ENCODE measurements at places on chromosomes 4 and X.

- DNase-seq = no peak
These were observed 8.8 kb upstream of the DGAT2L6 start for GRCh38 chrX:70168238-70169188.

DNA sequence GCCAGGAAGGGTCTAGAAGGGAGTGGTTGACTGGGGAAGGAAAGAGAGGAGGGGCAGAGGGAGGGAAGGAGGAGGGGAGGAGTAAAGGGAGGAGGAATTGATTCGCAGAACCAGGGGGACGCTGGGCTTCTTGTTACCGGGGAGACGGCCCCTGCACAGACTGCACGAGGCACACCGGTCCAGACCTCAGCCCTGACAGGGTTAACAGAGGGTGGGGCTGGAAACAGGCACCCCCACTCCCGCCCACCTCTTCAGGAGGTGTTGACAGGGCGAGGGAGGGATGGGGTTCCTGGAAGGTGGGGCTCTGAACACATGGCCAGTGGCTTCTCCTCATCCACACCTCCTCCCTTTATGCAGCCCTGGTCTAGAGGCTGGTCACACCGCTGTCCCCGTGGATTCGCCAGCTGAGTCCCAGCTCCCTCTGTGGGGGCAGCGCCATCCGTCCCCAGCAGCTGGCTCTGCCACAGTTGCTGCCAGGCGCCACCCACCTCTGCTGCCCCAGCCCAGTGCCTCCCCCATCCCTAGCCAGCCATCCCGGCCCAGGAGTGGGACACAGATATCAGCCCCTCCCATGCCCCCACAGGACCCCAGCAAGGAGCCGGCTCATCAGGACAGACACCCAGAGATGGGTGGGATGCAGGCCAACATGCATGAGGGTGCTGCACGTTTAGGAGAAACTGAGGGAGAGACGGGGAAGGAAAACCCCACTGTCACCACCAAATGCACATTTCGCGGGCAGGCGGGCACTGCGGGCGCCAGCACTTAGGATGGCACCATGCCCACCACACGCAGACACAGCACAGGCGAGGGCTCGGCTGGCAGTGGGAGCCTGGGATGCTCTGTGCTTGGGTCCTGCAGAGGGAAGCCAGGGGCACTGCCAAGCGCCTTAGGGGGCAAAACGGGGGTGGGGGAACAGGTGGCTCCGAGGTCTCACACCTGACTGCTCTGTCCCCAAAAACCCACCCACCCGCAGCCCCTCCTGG lies 87.6 kb downstream of the ABLIM2 start:
- no peak for DNase-seq

GRCh38 chr4:102783006-102783405 lies 22.2 kb upstream of the MANBA start:
- no peak for DNase-seq

DNA sequence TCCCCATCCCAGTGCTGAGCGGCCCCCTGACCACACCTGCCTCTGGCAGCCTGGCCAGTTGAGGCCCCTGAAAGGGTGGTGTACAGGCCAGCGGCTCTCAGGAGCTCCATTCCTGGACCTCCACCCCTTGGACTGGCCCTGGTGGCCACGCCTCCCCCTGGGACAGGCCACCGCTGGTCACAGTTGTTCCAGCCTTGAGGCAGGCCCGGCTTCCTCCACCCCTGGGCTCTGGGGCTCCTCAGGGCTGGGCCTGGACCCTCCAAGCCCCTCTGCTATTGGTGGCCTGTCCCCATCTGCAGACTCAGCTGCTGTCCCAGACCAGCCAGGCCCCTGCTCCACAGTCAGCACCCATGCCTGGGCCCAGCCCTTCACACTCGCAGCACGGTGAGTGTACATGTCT lies 93.2 kb upstream of the NKX1-1 start:
- no peak for DNase-seq

- no peak for DNase-seq
These were observed 897 bp downstream of the PNMA6F start for GRCh38 chrX:153320555-153321184.

GRCh38 chr4:86558797-86559196 lies 35.3 kb upstream of the PTPN13 start:
- DNase-seq = peak; percentile 9

GRCh38 chr4:92789741-92790140 lies 486.0 kb downstream of the GRID2 start:
- DNase-seq = no peak

GRCh38 chr4:157550028-157550427 lies 329.5 kb downstream of the GRIA2 start:
- no peak for DNase-seq

GRCh38 chr4:44983083-44983482 lies 256.7 kb upstream of the GNPDA2 start:
- DNase-seq = peak; percentile 21

- DNase-seq = no peak
These were observed 2.3 kb upstream of the SASH3 start for GRCh38 chrX:129777218-129778030.

DNA sequence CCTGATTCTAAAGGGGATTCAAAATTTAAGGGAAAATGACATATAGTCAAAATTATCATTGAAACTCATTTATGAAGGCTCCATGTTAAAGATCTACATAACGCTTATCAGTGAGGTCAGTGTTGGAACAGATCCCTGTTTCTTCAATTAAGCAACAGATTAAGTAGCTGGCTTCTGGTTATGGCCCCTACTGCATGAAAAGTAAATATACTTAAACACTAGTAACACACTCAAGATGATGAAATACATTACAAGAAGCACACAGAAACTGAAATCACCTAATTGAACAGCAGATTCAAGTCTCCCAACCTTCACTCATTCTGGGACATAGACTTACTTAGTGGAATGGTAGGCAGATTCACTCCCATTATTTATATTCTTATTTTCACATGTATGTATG lies 51.6 kb upstream of the SLC16A2 start:
- no peak for DNase-seq

DNA sequence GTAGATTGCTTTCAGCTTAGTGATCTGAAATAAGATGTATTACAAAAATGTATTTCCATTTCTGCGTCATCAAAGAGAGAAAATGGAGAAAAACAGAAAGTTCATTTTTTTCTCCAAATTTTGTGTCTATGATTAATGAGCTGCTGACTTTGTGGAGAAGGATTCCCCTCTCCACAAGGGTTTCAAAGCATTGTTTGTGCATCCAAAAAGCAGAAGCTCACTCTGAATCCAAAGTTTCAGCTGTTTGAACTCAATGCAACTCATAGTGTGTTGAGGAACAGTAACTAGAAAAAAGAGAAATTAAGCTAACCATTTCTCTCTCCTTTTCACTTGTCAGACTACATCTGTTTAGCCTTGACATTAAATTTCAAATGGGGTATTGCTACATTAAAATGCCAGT lies 62.9 kb upstream of the SLC7A11 start:
- DNase-seq = no peak

DNA sequence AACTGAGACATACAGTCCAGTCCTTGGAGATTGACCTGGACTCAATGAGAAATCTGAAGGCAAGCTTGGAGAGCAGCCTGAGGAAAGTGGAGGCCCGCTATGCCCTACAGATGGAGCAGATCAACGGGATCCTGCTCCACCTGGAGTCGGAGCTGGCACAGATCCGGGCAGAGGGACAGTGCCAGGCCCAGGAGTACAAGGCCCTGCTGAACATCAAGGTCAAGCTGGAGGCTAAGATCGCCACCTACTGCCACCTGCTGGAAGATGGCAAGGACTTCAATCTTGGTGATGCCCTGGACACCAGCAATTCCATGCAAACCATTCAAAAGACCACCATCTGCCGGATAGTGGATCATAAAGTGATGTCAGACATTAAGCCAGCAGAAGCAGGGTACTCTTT lies 20.4 kb upstream of the FRMPD3 start:
- no peak for DNase-seq

GRCh38 chr4:38902221-38902620 lies 34.6 kb downstream of the FAM114A1 start:
- no peak for DNase-seq

DNA sequence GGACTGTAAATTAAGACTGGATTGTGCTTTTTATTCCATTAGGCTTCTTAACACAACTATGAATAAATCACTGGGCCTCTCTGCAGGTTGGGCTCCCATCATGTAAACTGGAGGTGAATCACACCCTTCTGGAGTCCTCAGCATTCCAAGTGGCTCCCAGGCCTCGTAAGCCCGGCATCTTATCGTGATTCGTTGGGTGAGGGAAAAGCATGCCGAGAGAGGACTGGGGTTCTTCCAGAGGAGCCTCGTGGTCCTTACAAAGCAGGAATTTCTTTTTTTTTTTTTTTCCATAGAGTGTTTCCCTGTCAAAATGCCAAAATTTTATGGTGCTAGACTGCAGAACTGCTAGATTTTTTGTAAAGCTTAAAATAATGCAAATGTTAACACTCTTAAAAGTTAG lies 20.0 kb downstream of the CLDN22 start:
- no peak for DNase-seq

DNA sequence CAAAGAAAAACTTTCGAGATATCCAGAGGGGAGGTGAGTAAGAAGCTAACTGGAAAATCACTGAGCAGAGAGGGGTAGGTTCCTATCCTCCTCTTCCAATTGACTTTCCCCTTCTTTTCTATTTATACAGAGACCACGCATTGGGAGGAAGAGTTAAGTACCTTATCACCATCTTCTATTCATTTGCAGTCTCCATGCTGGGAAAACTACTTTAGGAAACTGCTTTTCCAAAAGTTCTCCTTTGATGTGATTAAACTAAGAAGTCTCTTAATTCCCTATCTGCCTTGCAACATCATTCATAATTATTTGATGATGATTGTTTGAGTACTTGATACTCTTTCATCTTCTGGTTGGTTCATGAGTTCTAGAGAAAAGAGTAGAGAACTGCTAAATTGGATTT lies 306.6 kb downstream of the PPP3CA start:
- DNase-seq = no peak

- DNase-seq = no peak
These were observed 21.2 kb downstream of the TRAM1L1 start for GRCh38 chr4:117063961-117064696.

GRCh38 chr4:99846891-99847290 lies 30.3 kb downstream of the DAPP1 start:
- DNase-seq = no peak

Measured in NCI-H1105 (cell line).